Left colon (tissue), 2 donors: ENCODE measurements at places on chromosomes 6 and 20.
A peak's percentile ranks its signal among the peaks of the same experiment; 100 is the strongest.

DNA sequence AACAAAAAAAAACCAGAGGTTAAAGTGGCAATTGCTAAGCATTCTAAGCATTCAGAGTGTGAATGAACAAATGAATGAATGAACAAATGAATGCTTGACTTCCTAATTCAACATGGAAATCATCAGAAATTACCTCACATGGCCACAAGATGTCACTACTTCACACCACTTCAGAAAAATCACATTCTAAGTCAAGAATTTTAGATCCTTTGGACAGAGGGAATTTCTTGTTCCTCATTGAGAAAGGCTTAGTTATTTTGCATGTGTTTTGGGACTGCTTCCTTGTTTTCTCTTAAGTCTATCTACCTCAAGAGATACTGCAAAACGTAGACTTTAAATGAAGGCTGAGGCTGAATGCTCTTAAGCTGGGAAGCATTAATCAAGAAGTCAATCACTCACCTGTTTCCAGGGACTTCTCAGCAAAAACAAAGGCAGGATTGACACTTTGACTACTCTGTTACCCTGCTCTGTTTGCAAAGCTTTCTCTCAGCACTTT lies 120.2 kb downstream of the MBOAT1 start:
- no peak for DNase-seq

DNA sequence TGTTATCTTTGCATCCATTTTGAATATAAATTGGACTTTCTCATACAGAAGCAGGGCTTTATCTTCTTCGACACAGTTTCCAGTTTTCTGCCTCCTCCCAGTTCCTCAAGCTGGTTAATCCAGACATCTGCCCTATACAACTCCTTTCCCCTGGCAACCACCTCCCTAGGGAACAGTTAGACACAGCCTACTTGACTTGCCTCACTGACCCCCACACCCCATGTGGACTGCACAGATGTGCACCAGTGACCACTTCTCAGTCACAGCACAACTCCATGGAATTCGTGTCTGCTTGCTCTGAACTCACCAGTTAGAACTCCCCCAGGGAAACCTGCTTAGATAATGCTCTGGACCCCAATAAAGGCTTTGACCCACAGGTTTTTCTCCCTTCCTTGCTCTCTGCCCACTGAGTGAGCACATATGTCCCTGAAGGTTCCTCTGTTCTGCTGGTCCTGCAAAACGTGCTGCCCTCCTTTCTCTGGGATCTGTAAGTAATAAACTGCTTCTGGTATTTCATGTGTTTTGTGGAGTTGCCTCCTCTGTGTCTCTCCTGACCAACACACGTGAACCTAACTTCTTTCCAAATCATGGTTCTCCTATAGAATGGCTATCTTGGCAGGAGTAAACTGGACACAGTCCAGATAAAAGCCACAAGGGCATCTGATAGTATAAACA lies 351.2 kb downstream of the CD83 start:
- DNase-seq = no peak

DNA sequence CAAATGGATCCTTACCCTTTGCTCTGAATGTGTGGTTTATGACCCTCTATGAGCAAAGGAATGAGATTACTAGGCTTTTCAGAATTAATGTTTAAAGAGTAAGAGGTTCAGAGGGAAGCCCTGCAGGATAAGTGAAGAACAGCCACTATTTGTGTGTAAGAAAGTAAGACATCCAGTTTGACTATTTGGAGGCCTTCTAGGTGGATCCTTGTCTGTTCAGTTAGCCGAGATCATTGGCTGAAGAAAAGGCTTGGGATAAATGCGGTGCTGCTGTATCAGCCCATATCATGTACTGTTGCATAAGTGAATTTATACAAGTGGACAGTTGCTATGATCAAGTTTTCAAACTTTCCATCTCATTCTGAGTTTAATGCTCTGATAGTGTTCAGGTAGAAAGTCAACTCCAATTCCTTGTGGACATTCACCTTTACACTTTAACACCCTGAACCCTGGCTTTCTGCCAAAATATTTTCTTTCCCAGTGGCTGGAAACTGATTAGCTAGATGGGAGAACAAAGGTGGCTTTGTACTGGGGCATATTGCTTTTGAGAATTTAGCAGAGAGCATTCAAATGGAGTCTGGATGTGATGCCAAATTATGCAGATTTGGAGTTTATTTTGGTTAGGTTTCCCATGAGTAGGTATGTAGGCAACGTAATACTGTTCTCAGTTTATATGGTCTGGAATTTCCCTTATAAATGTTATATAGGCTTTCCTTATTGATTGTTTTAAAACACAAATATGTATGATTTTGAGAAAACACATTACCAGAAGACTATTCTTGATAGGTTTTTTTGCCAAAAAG lies 15.0 kb downstream of the PARD6B start:
- DNase-seq = no peak

DNA sequence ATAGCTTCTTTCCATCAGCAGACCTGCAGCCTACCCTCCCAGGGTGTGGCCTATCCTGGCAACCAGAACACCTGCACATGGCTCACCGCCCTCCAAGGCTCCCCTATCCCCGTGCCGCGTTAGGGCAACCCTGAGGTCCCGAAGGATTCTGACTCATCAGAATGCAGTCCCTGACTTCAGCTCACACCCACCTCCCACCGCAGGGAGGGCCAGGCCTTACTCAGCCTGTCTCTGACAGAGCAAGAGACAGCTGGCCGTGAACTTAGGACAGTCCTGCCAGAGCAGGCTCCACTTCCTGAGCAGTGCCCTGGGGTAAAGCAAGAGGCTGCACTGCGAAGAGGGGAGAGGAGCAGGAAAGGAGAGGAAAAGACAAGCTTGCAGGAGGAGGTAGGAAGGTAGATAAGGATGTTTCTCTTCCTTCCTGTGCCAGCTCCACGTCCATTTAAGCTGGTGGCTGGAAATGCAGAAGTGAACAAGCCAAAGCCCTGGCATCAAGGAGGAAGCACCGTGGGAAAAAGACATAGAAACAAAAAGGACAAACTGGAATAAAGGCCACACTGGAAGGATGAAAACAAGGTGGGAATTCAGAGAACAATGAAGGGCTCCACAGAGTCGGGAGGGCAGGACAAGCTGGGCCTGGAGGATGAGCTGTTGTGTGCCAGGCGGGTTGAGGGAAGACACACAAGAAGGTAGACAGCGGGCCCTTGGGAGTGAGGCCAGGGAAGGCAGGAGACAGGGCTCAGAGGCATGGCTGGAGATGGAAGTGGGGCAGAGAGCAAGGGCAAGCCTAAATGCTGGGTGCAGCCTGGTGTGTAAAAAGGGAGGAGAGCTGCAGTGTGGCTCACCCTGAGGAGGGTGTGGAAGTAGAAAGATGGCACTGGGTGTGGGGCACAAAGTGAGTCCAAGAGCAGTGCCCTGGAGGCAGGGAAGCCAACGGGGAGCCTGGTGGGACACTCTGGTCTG lies 102.7 kb downstream of the SLC23A2 start:
- DNase-seq = no peak

- no peak for DNase-seq
These were observed 4.1 kb upstream of the TPD52L1 start for GRCh38 chr6:125149256-125150144.

DNA sequence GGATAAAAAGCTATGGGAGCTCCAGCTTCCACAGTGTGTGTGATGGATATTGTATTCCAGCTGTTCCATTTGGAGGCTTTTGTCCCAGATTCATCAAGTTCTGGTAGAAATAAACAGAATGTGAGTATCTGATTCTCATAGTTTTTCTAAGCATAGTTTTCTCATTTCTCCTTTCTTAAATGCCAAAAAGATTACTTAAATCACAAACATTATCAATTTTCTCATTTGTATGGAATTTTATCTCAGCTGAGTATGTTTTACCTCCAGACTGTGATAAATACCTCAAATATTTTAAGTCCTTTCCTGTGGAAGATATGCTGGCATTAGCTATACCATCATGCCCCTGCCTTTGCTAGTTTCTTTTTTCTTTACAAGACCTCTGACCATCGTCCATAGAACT lies 767.3 kb downstream of the TFAP2A start:
- no peak for DNase-seq

DNA sequence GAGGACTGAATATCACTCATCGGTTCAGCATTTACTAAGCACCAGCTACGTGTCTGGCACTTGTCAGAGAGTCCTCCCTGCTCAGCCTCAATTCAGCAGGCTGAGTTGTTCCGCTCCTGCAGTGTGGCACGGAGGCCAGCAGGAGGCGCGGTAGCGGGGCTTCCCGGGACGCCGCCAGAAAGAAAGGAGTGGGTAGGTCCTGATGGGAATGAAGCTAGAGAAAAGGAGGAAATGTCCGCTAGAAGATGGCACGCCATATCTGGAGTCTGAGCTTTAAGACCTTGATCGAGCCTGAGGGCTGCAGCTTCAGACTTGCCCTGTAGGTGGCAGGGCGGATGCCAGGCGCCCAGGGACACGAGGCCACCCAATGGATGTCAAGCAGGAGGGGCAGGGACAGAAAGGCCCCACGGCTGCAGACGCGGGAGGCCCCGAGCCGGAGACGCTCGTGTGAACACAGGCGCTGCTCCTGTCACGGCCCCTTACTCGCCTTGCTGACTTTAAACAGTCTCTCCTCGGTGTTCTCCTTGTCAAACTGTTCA lies 18.7 kb downstream of the SERPINB6 start:
- peak; percentile 84 for DNase-seq

DNA sequence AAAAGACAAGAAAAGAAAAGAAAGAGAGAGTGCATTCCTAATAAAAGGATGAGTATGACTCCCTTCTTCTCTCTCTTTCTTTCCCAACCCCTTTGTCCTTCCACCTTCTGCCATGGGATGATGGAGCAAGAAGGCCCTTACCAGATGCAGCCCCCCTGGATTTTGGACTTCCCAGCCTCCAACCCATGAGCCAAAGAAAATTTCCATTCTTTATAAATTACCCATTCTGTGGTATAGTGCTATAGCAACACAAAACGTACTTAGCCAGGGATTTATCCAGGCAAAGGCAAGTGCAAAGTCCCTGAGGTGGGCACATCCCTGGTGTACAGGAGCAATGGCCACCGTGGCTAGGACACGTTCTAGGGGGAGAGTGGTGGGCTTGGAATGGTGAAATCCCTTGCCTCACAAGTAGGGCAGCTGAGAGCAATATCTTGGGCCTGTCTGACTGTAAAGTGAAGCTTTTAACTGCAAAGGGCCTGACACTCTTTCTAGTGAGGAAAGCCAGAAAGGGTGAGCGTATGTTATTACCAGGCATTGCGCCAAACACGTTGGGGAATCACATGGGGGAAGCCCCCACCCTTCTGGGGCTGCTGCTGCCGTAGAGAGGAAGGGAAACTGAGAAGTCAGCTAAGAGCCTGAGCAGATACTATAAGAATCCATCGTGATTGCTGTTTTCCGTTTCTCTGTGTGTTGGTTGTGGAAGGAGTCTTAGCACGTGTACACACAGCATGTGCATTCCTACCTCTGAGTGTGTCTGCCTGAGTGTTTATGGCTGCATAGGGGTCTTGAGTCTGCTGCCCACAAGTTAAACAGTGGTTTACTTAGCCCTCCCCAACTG lies 50.7 kb upstream of the SIRPA start:
- peak; percentile 55 for DNase-seq

DNA sequence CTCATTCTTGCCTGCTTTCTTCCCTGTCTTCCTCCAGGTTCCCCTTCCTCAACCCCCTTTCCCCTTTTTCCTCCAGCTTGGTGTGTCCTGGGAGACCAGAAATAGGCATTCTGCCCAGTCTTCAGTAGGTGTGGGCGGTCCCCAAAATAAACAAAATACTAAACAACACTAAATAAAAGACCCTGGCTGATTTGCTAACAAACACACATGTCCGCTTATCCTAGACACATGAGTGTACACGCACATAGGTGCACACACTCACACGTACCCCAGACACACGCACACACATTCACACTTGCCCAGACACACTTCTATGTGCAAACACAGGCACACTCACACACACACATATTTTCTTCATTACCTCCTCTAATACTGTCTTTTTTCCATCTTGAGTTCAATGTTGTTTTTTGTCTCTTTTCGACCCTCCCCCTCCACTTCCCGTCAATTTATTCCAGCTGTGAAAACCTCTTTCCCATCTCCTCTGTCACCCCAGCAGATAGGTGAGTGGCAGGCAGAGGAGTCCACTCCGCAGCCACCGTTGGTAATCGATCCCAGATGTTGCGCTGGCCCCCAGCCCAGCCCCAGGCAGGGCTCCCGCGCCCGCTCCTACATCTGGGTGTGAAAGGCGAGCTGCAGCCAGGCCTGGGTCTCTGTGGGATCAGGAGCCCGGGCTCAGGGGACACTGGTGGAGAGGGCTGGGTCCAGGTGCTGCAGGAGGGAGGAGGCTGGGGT lies 56.9 kb upstream of the FOXP4 start:
- DNase-seq = no peak

DNA sequence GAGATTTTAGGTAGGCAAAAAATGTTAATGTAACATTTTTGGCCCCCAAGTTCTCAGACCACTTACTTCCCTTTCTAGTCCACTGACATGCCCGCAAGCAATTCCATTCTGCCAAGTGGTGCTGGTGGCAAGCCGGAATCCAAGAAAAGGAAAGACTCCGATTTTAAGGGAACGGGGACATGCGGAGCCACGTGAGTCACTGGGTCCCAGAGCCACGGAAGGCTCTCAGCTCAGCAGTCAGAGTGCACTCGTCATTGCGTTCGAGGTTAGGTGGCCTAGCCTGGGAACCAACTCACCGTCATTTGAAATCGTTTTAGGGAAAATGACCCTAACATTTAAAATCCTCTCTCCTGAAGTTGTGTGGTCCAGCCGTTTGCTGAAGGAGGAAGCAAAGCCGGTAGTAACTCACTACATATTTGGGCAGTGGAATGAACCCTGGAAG lies 711 bp upstream of the SIRT5 start:
- peak; percentile 52 for DNase-seq

- DNase-seq = peak; percentile 39
These were observed 655 bp downstream of the FAM184A start for GRCh38 chr6:119077643-119078375.

GRCh38 chr6:29598172-29598747 lies 13.3 kb downstream of the OR2H2 start:
- DNase-seq = no peak

GRCh38 chr20:48957053-48957481 lies 35.6 kb downstream of the ARFGEF2 start:
- no peak for DNase-seq

GRCh38 chr6:84392261-84392660 lies 164.8 kb upstream of the CEP162 start:
- no peak for DNase-seq

DNA sequence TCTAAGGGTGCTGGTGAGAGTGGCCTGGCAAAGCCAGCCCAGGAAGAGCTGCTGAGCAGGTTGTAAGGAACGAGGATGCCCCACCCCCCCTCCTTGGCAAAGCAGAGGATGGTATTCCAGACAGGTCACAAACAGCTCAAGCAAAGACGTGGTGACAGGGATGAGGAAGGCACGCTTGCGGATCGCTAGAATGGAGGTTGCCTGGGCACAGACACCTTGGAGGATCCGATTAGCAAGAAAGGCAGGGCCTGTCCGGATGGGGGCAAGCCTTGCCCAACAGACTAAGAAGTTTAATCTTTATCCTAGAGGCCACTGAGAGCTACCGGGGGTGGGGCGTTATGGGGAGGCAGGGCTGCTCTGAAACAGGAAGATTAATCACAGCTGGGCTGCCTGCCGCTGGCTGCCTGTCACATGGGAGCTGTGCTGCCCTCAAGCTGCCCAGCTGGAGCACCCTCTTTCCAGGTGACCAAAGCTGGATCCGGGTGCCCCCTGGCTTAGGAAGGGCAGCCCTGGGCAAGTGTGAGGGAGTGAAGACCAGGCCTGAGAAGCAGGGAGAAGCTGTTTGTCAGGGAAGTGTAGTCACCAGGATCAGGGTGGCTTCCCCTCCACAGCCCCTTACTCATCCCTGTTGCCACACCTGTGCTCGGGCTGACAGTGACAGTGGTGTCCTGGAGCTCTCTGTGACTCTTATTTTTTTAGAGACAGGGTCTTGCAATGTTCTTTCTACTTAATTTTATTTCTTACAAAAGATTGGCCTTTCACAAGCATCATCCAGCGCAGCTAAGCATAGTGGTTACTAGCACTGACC lies 9.1 kb upstream of the MAPK13 start:
- DNase-seq = peak; percentile 86

GRCh38 chr6:43639984-43640800 lies 4.6 kb downstream of the MAD2L1BP start:
- DNase-seq = no peak
